ENCODE measurements at places on chromosomes 7 and 10. TPM values are rescaled to one million over a fixed set of nuclear protein-coding genes. Genes with fewer than 3 reads are reported as not detected.

Gene PGAM2
- not detected for polyA plus RNA-seq

Gene PHYH
- polyA plus RNA-seq = 30.8 TPM

Gene AHR
- 18.6 TPM for polyA plus RNA-seq

Gene SFRP4
- polyA plus RNA-seq = 0.21 TPM

Gene WNT16
- 0.23 TPM for polyA plus RNA-seq

Gene SFMBT2
- polyA plus RNA-seq = 0.06 TPM

Gene FGFR2
- polyA plus RNA-seq = 0.15 TPM

Gene SMO
- polyA plus RNA-seq = 2.5 TPM

Gene TMEM229A
- polyA plus RNA-seq = not detected

Gene CCL24
- not detected for polyA plus RNA-seq

Gene SLC16A9
- not detected for polyA plus RNA-seq

Gene CFTR
- not detected for polyA plus RNA-seq

Gene TRIM50
- polyA plus RNA-seq = not detected

Gene ZNF503
- 15.7 TPM for polyA plus RNA-seq

Gene HMX3
- not detected for polyA plus RNA-seq

Gene CRTAC1
- polyA plus RNA-seq = not detected

Gene POLR2J2
- 2.0 TPM for polyA plus RNA-seq

Gene SMNDC1
- polyA plus RNA-seq = 24.2 TPM

Gene ELFN1
- 0.13 TPM for polyA plus RNA-seq

Gene ZNF775
- 1.6 TPM for polyA plus RNA-seq

Gene ZNF804B
- not detected for polyA plus RNA-seq

Gene BEND7
- polyA plus RNA-seq = 1.7 TPM

Gene CYP3A5
- 0.33 TPM for polyA plus RNA-seq

Gene FBXO24
- 0.38 TPM for polyA plus RNA-seq

Gene SGMS1
- 22.7 TPM for polyA plus RNA-seq

Gene FAS
- polyA plus RNA-seq = 55.4 TPM

Gene ATOH7
- polyA plus RNA-seq = not detected

Gene ENKUR
- 0.34 TPM for polyA plus RNA-seq

Gene ZNF438
- polyA plus RNA-seq = 4.1 TPM

Gene NUPR2
- polyA plus RNA-seq = not detected

Gene CCDC3
- not detected for polyA plus RNA-seq

Gene CALCR
- polyA plus RNA-seq = not detected

Gene NRP1
- polyA plus RNA-seq = 175 TPM

Gene ADO
- polyA plus RNA-seq = 5.5 TPM

Gene CALY
- polyA plus RNA-seq = not detected

Gene GPR37
- polyA plus RNA-seq = not detected

Gene HABP2
- polyA plus RNA-seq = not detected

Gene PCLO
- polyA plus RNA-seq = 0.04 TPM

Gene AASS
- polyA plus RNA-seq = 5.8 TPM

Gene PITX3
- polyA plus RNA-seq = not detected

Gene KCNH2
- not detected for polyA plus RNA-seq

Gene RRP12
- polyA plus RNA-seq = 17.6 TPM

Gene PLAC9
- 117 TPM for polyA plus RNA-seq

Gene SHH
- polyA plus RNA-seq = not detected

Gene PRPS1L1
- polyA plus RNA-seq = not detected

Gene IFIT2
- polyA plus RNA-seq = 9.5 TPM

Measured in GM23248 (cell line).